Posterior vena cava (tissue), 2 donors: ENCODE measurements at places on chromosomes 1 and 21. TPM values are rescaled to one million over a fixed set of nuclear protein-coding genes. Genes with fewer than 3 reads are reported as not detected.

AK5 gene
- 0.93 TPM for total RNA-seq

GRCh38 chr1:195933835-195934234 is 674.4 kb downstream of the KCNT2 start:
- DNase-seq = no peak

TRIM62 gene
- total RNA-seq = 5.0 TPM

GRCh38 chr1:7422966-7423365 is 348.1 kb upstream of the VAMP3 start:
- peak; percentile 77 for DNase-seq

C4BPA gene
- total RNA-seq = not detected

DNA sequence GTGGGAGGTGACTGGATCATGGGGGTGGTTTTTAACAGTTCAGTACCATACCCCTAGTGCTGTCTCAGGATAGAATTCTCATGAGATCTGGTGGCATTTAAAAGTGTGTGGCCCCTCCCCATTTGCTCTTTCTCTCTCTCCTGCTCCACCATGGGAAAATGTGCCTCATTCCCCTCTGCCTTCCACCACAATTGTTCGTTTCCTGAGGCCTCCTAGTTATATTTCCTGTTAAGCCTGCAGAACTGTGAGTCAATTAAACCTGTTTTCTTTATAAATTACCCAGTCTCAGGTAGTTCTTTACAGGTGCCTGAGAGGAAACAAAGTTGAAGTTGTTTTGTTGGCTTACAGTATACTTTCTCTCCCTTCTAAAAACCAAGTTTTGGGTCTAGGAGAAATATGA is 23.1 kb upstream of the SLC22A15 start:
- no peak for DNase-seq

KRTAP25-1 gene
- total RNA-seq = not detected

COL9A2 gene
- 0.67 TPM for total RNA-seq

GRCh38 chr1:155198547-155198906 is 9.2 kb downstream of the THBS3 start:
- DNase-seq = no peak

DNA sequence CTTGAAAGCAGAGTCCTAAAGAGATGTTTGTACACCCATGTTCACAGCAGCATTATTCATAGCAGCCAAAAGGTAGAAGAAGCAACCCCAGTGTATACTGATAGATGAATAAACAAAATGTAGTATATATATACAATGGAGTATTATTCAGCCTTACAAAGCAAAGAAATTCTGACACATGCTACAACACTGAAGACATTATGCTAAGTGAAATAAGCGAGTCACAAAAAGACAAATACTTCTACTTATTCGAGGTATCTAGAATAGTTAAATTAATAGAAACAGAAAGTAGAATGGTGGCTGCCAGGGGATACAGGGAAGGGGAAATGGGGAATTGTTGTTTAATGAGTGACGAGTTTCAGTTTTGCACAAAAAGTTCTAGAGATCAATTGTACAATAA is 23.5 kb downstream of the COP1 start:
- no peak for DNase-seq

- DNase-seq = no peak
Measured at GRCh38 chr1:199273837-199274379, 635.1 kb downstream of the PTPRC start.

RIMS3 gene
- 8.2 TPM for total RNA-seq

GRCh38 chr1:65512383-65512782 is 91.9 kb downstream of the LEPR start:
- DNase-seq = no peak

CLCA4 gene
- total RNA-seq = not detected

DNA sequence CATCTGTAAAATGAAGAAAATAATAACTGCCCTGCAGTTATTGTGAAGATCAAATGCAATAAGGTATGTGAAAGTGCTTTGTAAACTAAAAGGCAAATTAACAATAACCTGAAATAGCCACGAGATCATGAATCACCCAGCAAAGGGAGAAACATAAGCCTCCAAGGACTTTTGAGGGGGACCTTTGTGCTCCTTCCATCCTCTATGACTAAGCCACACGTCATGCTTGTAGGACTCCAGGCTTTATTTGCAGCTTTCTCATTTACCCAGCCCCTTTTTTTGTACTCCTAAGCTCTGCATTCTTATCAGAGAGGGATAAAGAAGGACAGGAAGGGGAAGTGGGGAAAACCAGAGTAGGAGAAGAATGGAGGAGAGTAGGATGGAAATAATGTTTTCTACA is 115.1 kb downstream of the PROX1 start:
- no peak for DNase-seq

WLS gene
- 53.3 TPM for total RNA-seq

DNA sequence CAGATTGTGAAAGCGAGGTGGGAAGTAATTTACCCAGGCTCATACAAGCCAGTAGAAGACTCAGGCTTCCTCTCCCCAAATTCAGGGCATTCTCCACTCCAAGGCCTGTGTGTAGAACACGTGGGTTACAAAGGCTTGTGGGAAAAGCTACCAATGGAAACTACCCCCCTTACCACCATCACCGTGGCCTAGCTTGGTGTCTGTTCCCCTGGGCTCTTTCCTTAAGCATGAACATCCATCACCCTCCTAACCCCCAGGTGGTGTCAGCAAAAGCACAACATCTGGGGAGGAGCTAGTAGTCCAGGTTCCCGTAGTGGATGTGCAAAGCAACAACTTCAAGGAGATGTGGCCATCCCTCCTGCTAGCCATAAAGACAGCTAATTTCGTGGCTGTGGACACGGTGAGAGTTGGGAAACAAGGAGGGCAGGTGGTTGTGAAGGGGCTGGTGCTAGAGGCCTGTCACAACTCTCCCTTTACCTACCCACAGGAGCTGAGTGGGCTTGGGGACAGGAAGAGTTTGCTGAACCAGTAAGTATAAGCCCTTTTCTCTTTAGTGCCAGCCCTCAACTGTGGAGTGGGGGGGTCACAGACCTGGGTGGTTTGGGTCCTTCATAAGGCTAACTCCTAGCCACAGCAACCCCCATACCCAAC is 701 bp upstream of the MUTYH start:
- DNase-seq = no peak

AADACL4 gene
- total RNA-seq = not detected

RFX5 gene
- 31.1 TPM for total RNA-seq

DNA sequence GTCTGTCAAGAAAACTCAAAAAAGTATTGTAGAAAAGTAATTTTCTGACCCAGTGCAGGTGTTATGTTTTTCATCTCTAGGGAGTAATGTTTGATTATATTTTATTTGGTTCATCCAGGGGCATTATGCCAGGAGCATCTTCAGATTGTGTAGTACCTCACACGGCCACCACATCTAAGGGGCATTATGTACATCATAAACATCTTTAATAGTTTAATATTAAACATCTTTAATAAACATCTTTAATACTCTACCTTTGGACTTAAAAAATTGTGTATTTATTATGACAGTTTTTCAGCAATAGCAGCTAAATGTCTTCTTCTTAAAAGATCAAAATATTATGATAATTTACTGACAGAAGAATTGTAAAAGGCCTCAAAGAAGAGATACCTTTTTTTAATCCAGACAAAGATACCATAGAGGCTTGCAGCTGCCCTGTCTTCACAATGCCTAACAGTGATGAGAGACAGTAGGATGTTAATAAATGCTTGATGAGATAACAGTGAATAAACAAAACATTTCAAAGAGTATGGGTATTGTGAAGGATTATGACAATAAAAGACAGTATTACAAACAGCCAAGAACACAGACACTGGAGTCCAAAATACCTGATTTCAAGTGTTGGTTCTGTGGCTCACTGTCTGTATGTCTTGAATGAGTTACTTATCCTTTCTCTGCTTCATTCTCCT is 240.9 kb upstream of the ADGRL2 start:
- no peak for DNase-seq

- DNase-seq = no peak
Measured at GRCh38 chr1:159653201-159653600, 61.2 kb downstream of the CRP start.

DNA sequence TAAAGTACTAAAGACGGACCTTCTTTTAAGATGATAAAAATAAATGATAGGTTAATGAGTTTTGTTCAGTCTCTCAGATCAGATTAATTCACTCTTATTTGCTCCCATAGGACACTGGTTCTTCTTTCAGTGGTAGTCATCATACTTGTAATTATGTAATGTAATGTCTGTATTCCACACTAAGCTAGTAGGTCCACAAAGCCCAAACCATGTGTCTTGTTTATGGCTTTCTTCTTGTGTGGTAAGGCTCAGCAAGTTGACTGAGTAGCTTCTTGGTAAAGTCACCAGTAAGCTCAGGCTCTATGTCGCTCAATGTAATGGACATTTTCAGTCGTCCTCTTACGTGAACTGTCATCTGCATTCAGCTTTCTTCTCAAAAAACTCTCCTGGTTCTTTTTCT is 2.5 kb downstream of the LYPLAL1 start:
- no peak for DNase-seq

DNA sequence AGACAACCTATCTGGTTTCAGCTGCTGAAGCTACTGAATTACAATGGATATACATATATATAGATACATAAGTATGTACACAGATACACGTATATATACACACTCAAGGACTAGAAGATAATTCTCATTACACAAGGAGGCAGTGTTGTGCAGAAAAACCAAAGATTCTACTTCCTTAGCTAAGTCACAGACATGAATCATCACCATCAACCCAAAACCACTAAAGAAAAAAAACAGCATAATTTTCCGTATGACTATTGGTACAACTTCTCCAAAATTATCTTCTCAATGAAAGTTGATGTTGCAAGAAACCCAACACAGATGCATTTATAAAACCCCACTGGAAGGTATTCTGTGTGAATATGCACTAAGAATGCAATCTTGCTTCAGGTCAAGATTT is 36.8 kb upstream of the RPF1 start:
- no peak for DNase-seq

DNA sequence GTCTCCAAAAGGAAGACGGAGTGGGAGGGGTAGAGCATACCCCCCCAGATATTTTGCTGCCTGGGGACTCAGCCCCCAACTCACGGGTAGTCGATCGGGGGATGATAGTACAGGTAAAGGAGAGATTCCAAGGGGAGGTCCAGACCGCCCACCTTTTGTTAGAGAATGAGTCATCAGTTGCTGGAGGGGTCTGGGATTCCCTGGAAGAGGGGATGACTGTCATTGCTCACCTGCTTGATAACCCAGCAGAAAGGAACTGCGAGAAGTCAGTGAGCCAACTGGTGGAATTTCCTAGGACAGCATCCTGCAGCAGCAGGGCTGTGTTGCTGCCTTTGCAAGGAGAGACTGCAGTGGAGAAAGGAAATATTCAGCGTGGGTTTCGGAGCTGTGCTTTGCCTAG is 64.4 kb downstream of the MACF1 start:
- no peak for DNase-seq

DNA sequence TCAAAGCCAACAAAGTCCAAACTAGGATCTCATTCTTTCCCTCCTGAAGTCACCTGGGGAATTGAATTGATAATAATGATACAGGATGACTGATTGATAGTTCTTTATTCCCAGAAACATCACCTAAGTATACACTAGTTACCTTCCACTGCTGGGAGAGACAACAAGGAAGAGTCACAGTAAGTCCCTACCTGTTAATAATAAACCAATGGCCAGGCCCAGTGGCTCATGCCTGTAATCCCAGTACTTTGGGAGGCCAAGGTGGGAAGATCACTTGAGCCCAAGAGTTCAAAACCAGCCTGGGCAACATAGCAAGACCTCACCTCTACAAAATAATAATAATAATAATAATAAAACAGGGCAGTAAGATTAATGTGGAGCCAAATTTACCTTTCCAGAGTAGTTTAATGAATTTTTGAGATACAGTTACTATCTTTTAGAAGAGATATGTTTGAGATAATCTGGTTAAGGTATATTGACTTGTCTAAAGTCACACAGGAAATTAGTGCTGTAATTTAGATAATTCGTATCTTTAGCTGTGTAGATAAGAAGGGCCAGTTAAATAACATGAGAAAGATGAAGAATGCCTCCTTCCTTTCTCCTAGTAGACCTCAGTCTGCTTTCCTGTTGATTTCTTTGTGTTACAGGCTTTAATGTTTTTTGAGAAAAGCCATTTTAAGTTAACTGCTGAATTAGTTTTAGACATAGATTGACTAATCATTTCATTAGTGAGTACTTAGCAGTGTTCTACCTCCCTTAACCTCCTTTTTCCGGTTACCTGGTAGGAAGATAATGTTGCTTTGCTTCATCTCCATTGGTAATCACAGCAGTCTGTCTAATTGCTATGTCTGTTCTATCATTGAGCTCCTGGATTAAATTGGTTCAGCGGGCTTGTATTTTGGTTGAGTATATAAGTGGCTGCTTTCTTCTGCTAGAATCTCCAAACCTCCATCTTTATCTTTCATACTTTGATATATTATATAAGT is 22.0 kb downstream of the SMAP2 start:
- no peak for DNase-seq

- DNase-seq = no peak
Measured at GRCh38 chr1:97174039-97174704, 452.6 kb downstream of the PTBP2 start.

DNA sequence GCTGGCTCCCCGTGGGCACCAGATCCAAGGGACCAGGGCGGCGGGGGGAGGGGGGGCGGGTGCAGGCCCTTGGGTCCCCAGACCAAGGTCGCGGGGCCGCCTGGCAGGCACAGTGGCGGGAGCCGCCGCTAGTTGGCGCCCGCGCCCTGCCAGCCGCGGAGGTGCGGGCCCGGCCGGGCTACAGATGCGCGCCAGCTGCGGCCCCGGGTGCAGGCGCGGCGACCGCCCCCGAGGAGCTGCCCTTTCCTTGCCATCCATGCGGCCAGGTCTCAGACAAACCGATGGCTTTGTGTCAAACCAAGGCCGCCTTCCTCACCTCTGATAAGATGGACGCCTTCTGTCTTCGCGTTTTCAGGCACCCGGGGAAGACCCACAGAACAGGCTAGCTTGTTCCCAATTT is 2.2 kb upstream of the RUNX3 start:
- DNase-seq = no peak

TOR1AIP1 gene
- total RNA-seq = 60.9 TPM

LCE1B gene
- not detected for total RNA-seq

GRCh38 chr1:211643324-211644212 is 31.9 kb downstream of the NEK2 start:
- DNase-seq = no peak

DNA sequence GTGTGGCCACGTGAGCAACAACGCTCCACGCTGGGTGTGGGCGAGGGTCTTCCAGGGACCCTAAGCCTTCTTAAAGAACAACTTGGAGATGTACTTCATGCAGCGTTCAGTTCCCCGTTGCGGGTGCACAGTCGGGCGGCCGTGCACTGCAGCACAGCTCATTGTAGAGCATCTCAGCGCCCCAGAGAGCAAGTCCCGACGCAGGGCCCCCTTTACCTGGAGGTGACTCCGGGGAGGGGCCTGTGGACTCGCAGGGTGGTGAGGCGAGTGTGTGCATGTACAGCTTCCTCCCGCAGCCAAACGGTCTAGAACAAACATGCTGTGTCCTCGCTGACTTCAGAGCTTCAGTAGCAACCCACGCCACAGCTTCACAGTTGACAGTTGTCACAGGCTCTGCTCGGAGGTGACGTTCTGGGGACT is 19.5 kb downstream of the RRP1 start:
- peak; percentile 79 for DNase-seq

DNA sequence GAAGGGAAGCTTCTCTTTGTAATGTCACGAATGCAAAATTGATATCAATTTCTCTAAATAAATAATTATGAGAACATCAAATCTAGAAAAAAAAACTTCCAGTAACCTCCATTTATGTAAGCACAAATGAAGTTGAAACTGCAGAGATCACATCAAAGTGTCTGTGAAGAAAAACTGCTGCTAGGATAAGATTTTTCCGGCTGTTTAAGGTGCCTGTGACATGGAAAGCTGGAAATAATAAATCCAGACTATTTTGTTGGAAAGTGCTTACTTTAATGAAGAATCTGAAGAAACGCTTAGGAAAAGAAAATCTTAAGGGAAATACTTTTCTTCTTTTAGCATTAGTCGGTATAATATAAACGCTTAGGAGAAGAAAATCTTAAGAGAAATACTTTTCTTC is 57.0 kb downstream of the CHRM3 start:
- DNase-seq = no peak
